ENCODE measurements at places on chromosomes 16 and 17.

DNA sequence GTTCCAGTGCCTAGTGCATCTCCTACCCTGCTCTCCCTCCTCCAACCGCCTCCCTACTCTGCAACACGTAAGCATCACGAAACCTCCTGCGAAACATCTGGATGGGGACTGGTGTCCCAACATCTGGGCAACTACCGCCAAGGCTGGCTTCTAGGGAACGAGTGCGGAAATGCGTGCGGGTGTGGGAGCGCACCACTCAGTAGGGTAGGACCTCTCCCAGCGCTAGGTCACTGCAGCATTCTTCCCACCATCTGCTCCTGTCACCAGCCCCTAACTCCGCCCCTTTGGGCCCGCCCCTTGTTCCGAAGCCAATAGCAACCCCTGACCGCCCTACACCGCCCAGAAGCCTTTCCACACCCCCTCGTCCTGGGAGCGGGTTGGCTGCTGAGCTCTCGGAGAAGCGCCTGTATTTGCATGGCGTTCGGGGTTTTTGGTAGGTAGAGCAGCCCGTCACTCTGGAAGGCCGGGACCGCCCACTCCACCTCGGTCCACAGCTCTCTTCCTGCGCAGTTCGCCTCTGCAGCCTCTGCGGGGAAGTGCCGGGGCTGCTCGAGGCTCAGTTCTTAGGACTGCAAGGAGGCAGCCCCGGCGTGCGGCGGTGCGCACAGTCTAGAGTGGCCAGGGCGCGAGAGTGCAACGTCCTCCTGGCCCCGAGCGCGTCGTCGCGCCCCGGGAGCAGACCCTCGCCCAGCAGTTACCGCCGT, at the start of gene HS3ST3B1:
TSS of gene HS3ST3B1 (plus strand) at position 507 of the 704 bp plus-strand sequence. CDS start 438 bp downstream, outside the sequence.
- peak; percentile 46 for DNase-seq

DNA sequence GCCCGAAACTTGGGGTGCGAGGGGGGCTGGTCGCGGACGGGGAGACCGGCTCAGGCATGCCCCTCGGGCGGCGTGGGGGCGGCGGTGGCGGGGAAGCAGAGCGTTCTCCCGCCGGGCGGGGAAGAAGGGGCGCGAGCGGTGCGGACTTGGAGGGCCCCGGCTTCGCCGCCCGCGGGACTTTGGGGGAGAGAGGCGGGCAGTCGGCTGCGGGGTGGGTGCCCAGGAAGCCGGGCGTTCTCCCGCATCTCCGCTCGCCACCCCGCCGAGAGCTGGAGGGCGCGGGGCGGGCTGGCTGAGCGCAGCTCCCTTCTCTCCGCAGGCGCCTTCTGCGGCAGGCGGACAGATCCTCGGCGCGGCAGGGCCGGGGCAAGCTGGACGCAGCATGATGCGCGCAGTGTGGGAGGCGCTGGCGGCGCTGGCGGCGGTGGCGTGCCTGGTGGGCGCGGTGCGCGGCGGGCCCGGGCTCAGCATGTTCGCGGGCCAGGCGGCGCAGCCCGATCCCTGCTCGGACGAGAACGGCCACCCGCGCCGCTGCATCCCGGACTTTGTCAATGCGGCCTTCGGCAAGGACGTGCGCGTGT, 772 bp downstream of the NTN1 start:
- no peak for DNase-seq

DNA sequence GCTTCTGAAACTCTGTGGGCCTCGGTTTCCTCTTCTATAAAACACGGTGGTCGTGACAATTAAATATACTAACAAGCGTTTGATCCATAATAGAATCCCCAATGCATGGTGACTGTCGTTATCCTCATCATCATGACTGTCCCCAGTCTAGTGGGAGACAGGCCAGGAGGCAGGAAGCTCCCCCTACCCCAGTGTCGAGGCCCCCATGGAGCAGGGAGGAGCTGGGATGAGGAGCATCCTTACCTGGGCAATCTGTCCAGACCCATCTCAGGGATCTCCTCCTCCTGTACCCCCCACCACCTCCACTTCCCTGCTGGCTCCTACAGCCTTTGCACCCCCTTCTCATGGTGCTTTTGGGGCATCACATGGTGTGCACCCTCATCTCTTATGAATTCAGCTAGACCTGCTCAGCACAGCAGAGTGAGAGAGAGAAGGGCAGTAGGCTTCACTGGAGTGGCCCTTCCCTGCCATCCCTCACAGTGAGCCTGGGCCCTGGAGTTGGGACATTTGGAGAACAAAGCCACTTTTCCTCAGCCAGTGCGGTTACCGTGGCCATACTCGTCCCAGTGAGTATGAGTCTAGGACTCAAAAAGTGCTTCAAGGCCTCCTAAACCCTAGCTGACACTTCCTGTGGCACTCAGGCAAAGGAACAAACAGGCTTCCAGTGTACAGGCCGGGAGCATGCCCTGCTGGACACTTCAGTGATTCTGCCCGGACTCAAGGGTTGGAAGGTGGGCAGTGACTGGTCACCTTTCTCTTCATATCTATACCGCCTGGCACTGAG, 148.6 kb downstream of the CLEC16A start:
- DNase-seq = no peak

DNA sequence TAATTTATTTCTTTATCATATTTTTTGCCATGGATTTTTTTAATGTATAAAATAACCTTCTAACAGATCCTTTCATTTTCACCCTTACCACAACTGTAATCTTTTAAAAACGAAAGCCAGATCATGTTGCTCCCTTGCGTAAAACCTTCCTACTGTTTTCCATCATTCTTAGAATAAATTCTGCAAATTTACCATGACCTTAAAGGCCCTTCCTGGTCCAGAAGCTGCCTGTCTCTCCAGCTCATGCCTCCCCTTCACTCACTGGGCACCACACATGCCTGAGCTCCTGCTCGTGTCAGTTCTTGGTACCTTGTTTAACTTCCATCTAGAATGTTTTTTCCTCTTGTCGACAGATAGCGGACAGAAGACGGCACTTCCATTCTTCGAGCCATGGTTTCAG, 245.0 kb upstream of the CDH5 start:
- DNase-seq = no peak

GRCh38 chr17:82349287-82349701, 9.8 kb upstream of the TEX19 start:
- DNase-seq = no peak

DNA sequence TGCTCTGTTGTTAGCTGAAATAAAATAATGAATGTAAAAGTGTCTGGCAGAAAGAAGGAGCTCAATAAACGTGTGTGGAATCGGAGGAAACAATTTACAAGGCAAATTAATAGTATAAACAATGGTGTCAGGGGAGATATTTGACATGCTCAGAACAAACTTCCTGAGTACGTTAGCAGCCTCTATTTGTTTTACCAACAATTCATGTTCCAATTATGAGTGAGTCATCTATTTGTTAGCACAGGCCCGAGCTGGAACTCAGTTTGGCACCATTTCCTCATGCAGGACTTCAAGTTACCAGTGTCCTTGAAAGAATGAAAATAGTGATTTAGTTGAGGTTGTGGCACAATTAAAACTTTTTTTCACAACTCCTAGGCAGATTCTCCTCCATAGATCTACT, 9.1 kb downstream of the ASIC2 start:
- DNase-seq = no peak

DNA sequence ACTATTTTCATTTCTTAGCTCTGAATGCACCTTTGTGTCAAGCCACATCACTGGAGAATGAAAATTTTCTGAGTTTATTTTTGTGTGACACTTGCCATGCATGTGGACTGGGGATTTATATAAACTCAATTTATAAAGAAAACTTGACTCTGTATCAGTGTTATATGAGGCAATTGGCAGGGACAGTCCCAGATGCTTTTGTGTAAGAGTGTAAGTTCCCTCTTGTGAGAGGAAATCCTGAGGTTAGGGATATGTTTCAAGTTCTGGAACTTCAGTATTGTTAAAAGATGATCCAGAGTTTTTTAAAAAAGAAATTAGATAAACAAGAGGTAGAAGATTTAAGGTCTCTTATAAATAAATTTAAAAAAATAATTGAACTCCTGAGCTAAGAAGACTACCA, 10.9 kb upstream of the CCL8 start:
- DNase-seq = no peak

DNA sequence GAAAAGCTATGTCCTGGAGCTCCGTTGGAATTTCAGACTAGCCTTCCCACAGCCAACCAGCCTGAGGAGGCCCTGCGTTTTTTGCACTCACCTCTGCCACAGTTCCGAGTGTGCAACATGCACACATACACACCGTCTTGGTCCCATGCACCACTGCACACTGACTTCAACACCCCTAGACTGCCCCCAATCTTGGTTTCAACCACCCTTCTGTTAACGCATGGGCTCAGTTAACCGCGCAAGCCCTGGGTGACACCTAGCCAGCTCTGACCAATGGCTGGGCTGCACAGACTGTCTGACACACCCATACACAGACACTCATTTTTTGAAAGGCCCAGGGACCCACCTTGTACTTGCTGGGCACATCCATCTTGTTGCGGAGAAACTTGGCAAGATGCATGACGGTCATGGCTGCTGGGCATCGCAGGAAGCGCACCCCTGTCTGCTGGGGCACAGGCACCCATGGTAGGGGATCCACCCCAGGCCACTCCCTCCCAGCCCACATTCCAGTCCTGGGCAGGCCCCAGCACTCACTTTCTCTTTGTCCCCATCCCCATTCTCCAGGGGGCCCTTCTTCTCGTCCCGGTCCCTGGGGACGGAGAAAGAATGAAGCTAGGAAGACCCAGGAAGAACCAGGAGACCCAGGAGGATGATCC, 8.0 kb downstream of the CISD3 start:
- DNase-seq = no peak

DNA sequence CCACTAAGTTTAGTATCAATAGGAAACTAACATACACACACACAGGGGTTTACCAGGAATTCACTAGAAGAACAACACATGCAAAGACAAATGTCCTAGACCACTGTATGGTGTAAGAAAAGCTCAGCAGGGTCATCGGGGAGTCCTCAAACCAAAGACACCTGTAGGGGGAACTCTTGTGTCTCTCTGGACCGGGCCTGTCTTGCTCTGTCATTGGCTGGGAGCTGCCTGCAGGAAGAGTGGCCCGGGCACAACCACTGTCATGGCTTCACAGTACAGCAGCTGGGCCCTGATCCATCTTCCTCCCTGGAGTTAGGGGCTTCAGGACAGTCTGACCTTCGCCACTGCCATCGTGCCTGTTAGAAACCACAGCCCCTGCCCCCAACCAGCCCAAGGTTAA, 263.6 kb upstream of the DYNLRB2 start:
- no peak for DNase-seq

DNA sequence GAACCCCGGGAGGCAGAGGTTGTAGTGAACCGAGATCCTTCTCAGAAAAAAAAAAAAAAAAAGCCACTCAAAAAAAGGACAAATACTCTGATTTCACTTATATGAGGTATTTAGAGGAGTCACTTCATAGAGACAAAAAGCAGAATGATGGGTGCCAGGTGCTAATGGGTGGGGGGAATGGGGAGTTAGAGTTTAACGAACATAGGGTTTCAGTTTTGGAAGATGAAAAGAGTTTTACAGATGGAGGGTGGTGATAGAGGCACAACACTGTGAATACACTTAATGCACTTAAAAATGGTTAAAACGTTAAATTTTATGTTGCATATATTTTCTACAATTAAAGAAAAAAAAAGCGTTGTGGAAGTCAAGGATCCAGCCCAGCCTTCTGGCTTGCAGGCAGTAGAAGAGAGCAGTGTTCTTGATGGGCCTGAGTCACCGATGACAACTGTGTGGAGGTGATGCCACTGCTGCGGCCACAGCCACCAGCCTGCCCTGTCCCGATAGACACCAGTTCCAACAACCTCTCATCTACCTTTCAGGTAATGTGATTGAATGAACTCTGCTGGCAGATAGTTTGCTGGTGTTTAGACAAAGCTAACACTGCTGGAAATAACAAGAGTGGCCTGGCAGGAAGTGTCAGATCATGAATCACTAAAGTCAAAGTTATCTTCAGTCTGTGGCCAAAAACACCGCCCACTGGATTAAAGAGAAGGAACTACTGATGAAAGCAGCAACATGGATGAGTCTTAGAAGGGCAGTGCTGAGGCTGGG, 49.9 kb upstream of the COX10 start:
- DNase-seq = no peak

DNA sequence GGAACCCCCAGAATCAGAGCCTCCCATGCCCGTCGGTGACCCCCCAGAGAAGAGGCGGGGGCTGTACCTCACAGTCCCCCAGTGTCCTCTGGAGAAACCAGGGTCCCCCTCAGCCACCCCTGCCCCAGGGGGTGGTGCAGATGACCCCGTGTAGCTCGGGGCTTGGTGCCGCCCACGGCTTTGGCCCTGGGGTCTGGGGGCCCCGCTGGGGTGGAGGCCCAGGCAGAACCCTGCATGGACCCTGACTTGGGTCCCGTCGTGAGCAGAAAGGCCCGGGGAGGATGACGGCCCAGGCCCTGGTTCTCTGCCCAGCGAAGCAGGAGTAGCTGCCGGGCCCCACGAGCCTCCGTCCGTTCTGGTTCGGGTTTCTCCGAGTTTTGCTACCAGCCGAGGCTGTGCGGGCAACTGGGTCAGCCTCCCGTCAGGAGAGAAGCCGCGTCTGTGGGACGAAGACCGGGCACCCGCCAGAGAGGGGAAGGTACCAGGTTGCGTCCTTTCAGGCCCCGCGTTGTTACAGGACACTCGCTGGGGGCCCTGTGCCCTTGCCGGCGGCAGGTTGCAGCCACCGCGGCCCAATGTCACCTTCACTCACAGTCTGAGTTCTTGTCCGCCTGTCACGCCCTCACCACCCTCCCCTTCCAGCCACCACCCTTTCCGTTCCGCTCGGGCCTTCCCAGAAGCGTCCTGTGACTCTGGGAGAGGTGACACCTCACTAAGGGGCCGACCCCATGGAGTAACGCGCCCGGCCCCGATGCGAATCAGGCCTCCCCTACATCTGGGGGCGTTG, 4.0 kb downstream of the TPSG1 start:
- DNase-seq = no peak

GRCh38 chr17:79079421-79080200, 5.0 kb downstream of the ENGASE start:
- no peak for DNase-seq

DNA sequence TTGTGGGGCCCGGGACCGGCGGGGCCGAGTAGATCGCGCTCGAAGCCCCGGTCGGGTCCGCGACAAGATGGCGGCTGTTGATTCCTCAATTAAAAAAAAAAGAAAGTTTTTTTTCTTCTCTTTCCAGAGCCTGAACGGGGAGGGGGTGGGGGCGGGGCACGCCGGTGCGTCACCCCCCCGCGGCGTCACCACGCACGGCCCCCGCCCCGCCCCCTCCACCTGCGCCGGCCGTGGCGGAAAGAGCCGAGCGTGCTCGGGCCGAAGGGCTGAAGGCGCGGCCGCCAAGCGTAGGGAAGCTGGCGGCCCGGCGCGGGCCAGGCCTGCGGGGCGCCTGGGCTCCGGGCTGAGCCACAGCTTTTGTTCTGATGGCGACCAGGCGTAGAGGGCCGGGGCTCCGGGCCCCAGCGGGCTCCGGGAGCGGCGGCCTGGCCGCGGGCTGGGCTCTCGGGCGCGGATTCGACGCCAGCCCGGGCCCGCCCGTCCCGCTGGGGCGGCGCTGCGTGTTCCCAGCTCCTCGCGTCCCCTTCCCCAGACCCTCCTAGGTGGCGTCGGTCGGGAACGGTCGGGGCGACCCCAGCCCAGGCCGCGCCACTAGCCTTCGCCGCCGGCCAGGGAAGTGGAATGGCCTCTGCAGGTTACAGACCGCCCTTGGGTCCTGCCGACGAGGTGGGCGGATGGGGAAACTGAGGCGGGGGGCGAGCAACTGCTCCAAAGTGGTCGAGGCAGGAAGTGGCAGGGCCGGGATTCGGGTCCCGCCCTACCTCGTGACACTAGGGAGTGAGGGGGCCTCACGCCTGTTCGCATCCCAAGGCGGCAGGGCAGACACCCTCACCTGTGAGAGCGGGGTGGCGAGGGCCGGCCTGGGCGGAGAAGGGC, at the start of gene CREBBP:
TSS of gene CREBBP (minus strand) at position 91 of the 876 bp plus-strand sequence. CDS start 797 bp downstream, outside the sequence.
- peak; percentile 93 for DNase-seq

GRCh38 chr17:2094891-2095535, 40.1 kb downstream of the HIC1 start:
- peak; percentile 86 for DNase-seq
